ENCODE measurements at places on chromosomes 5 and 9. TPM values are rescaled to one million over a fixed set of nuclear protein-coding genes. Genes with fewer than 3 reads are reported as not detected.

DNA sequence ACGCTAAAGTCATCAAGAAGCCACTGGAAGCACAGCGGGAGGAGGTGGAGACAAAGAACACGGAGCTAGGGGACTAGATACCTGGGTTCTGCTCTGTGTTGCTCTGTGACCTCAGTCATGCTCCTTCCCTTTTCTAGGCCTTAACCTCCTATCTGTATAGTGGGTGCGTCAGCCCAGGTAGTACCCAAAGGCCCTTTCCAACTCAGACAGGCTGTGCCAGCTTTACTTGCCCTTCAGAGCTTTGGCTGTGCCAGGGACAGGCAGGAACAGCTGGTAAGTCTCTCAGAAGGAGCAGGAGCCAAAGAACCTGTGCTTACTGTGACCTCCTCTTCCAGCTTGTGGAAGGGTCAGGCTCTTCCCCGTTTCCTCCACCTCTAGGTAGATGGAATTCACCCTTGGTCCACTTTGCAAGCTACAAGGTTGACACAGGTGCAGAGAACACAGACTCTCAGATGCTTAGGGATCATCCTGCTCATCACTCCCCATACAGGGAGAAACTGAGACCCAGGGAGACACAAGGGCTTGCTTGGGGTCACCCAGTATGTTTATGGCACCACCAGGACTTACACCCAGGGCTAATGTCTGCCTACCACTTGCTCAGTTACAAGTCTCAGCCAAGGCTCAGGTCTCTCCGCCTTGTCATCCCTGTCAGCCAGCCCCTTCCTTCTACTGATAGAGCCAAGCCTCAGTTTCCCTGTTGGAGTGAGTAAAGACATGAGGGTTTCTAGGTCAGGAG, 1.7 kb downstream of the CCDC69 start:
- peaks cover 22% of the 10 kb centered on the region for H3K4me1 ChIP-seq
- DNase-seq = no peak
- H3K27ac ChIP-seq = peak overlapping the region; percentile 33

GRCh38 chr9:12819436-12820185, 44.8 kb downstream of the LURAP1L start:
- peak; percentile 41 for DNase-seq
- no peaks in the 10 kb centered on the region for H3K4me1 ChIP-seq
- no peaks in the 10 kb centered on the region for H3K27me3 ChIP-seq
- no peaks in the 10 kb centered on the region for H3K36me3 ChIP-seq
- H3K4me3 ChIP-seq = no peak overlapping the region
- H3K27ac ChIP-seq = peak overlapping the region; percentile 23

- no peaks in the 10 kb centered on the region for H3K27me3 ChIP-seq
- DNase-seq = no peak
- peaks cover 42% of the 10 kb centered on the region for H3K36me3 ChIP-seq
Observed at GRCh38 chr5:37015795-37016666, 139.5 kb downstream of the NIPBL start.

The SH3RF2 gene
- 0.60 TPM for polyA plus RNA-seq

The QRFP gene
- polyA plus RNA-seq = not detected

DNA sequence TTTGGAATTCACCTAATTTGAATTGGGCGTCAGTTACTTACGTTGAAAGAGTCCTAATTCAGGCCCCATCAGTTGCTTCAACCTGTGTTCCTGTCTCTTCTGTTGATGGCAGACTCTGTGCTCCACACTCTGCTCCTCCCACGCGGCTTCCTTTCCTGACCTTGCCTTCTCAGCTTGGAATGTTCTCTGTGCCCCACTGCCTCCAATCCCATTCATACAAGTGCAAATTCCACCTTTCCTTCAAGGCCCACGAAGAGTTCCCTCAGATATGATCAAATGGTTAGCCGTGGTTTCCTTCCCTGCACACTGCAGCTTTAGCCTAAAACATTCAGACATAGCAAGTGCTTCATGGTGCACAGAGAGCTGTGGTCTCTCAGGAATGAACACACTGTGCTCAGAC, 65.7 kb downstream of the SREK1 start:
- DNase-seq = no peak
- no peaks in the 10 kb centered on the region for H3K27me3 ChIP-seq
- no peaks in the 10 kb centered on the region for H3K36me3 ChIP-seq
- no peak overlapping the region for H3K27ac ChIP-seq
- H3K4me3 ChIP-seq = no peak overlapping the region

DNA sequence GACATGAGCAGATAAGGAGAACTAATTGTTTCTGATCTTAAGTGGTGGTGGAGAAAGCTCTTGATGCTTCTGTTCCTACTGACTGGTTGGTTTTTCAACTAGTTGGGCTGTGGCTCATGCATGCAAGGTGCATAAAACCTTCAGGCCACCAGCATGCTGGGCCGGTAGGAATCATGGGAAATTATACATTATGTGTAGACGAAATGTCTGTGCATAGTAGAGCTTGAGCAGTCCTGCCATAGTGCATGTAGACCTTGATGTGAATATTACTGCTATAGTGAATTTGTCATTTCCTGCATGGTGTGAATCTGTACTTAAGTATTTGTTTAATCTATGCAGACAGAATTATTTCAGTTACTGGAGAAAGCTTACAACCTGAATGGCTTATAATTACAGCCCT, 433.6 kb upstream of the ADAMTSL1 start:
- no peaks in the 10 kb centered on the region for H3K4me1 ChIP-seq
- H3K27me3 ChIP-seq = no peaks in the 10 kb centered on the region
- H3K27ac ChIP-seq = no peak overlapping the region
- no peak for DNase-seq
- H3K36me3 ChIP-seq = no peaks in the 10 kb centered on the region
- H3K4me3 ChIP-seq = no peak overlapping the region

The PAPPA gene
- polyA plus RNA-seq = 0.40 TPM

The SUSD1 gene
- polyA plus RNA-seq = 5.0 TPM

The SPATA31D3 gene
- polyA plus RNA-seq = not detected

DNA sequence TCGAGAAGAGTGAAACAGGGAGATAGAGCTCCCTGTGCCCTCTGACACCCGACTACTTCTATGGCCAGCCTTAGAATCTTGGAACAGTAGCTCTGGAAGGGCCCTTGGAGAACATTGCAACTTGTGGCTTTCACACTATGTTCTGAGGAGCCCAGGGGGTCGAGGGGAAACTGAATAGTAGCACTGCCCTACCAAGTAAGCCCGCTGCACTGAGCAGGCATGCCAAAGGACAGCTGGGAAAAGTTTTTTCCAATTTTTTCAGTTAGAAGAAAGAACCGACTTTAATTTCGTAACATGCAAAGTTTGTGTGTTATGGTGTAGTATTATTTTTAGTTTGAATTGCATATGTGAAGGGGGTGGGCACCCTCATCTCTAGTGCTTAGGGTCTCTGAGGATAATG, 10.9 kb downstream of the SMIM3 start:
- no peak for DNase-seq
- no peaks in the 10 kb centered on the region for H3K36me3 ChIP-seq
- H3K27ac ChIP-seq = peak overlapping the region; percentile 85

Measured in adrenal gland (tissue), 19 donors.